ENCODE measurements at places on chromosomes 7 and 10.

- DNase-seq = no peak
These were observed 545.0 kb upstream of the C7orf33 start for GRCh38 chr7:148045521-148045920.

DNA sequence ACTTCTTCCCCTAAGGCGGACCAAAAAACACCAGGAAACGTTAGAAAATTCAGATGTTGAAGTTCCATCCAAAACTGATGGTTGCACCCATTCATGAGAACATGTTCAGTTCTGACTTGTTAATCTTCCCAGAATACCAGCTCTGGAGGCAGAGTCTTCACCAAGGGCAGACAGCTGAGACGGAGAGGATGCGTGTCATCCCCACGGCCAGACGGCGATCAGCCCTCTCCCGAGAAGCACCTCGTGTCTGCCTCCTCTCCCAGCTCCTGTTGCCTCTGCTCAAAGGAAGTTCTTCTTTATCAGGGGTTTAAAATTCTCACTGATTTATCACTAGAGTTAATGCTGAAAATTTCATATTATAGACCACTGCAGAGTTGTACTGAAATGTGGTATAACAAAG lies 269.7 kb downstream of the ZMYND11 start:
- DNase-seq = no peak

DNA sequence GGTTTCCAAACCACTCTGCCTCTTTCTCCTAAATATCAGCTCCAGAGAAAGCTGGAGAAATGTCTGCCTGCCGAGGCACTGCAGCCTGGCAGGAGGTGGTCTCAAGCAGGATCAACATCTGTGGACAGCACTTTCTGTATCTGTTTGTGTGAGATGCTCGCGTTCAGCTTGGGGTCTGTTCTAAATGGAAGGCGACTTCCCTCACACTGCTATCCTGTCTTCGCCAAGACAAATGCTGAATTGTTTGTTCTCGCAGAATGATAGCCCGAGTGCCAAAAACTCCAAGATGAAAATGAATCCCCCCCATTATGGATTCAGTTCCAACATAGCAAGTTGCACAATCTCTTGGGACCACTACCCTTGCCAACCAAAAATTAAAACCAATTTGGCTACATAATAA lies 72.2 kb upstream of the PALS2 start:
- DNase-seq = no peak

- DNase-seq = no peak
These were observed 1050.7 kb downstream of the SORCS3 start for GRCh38 chr10:105691811-105692210.

DNA sequence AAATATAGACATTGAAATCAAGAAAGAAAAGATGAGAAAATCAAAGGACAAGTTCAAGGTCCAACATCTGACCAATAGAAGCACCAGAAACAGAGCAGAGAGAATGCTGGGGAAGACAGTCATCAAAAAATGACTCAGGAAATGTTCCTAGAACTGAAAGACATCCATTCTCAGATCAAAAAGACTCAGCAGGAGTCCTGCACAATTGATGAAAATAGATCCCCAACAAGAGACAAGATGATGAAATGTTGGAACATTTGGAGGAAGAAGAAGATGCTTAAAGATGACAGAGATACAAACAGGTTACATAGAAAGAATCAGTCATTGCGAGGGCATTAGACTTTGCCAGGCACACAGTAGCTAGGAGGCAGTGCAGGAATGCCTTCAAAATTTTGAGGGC lies 30.0 kb upstream of the EIF5AL1 start:
- no peak for DNase-seq

All from breast epithelium (tissue), 4 donors.